Mucosa of gallbladder (tissue), 1 donor: ENCODE measurements at places on chromosomes 4 and X. TPM values are rescaled to one million over a fixed set of nuclear protein-coding genes. Genes with fewer than 3 reads are reported as not detected.

GRCh38 chr4:128979934-128980333 is 113.4 kb downstream of the SCLT1 start:
- DNase-seq: no peak

DNA sequence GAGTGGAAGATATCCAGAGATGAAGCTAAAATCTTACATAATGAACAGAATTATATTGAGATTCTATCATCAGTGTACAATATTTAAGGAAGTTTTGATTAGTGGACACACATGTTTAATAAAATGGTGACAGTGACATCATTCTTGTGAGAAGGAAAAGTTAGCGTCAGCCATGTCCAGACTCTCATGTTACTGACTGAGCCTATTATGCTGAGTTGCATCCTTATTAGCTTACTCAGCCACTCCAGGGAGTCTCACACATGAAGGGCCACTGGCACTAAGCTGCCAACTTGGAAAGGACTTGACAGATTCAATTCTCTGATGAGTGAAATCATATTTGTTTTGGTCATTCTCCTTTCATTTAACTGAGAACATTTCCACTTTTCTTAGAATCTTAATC is 170.6 kb downstream of the BANK1 start:
- DNase-seq: no peak

The GAGE12H gene
- total RNA-seq: not detected

GRCh38 chrX:110021258-110022022 is 18.5 kb downstream of the TMEM164 start:
- no peak for DNase-seq

DNA sequence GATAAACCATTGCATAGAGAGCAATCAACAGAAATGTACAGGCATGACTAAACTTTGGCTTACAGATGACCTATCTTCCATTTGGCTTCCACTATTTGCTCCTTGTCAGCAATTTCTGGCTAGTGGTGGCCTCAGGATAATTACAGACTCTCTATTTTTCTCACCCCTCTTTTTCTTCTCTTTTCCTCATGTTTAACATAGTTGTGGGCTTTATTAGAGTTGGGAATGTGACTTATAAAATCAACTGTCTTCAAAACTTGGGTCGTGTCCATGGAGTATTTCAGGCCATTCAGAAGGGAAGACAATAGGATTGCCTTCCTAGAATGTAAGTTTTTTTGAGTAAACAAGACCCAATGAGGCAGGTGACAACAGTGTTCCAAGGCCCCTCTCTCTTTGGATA is 236.2 kb downstream of the FRAS1 start:
- DNase-seq: no peak

DNA sequence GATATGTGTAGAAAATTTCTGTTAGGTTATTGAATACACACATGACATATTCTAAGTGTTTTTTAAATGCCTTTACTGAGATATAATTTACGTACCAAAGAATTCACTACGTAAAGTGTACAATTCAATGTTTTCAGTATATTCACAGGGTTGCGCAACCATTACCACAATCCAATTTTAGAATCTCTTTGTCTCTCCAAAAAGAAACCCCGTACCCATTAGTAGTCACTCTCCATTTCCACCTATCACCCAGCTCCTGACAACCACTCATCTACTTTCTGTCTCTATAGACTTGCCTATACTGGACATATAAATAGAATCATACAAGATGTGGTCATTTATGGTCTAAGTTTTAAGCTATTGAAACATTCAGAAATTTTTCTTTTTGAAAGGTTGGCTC is 53.0 kb upstream of the FBXW7 start:
- no peak for DNase-seq

The SSX4B gene
- total RNA-seq: not detected

DNA sequence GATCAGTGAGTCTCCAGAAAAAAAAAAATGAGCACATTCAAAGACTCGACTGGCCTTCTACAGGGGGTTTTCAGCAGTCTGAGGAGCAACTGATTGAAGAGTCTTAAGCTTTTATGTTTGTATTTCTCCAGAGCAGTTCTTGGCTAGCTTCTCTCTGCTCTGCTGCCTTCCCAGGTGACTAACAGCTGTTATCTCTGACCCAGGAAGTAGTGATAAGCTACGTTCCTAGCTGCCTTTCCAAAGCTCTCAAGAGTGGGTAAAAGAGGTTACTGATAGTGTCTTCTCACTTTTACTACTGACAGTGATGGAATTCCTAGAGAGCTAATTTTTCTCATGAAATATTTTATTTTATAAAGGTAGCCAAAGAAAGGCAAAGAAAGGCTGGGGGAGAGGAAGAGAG is 66.6 kb downstream of the ENOX2 start:
- no peak for DNase-seq

The HS3ST1 gene
- total RNA-seq: 41.1 TPM

The MPP1 gene
- total RNA-seq: 48.5 TPM

DNA sequence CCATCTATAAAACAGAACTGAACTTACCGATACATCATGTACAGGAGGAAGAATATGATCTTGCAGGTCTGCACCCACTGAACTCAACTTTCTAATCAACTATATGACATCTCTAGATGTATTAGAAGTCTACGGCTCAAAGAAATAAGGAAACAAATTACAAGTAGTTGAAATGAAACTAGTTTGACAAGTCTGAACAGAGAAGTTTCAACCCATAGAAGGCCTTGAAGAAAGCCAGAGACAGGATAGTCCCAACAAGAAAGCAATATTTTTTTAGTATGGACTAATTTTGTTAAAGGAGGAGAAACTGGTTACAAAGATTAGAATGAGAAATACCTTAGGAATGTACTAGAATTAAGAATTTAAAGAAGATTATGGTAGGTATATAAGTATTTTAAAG is at the start of gene TMPRSS11A:
TSS of gene TMPRSS11A (minus strand) at position 138 of the 400 bp plus-strand sequence. CDS start at position 38, 100 bp downstream.
- no peak for DNase-seq

The XAGE1B gene
- total RNA-seq: not detected
